ENCODE measurements at places on chromosomes 12 and 14.

GRCh38 chr12:57620936-57621496 lies 9.8 kb downstream of the ARHGEF25 start:
- no peak for DNase-seq

DNA sequence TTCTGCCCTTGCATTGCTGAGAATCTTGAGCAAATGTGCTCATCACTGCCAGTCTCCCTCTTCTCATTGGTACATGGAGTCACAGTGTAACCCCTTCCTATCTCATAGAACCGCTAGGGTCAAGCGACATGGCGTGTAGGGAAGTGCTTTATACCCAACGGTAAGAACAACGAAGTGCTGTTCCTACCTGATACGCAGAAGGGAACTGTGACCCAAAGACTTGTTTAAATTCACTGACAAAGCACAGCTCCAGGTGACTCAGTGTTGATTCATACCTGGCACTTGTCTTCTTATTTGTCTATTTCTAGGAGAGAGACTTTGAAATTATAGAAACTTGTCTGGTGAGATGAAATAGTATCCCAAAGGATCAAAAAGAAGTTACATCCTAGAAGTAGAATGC lies 53.7 kb downstream of the FBXL14 start:
- DNase-seq = no peak

DNA sequence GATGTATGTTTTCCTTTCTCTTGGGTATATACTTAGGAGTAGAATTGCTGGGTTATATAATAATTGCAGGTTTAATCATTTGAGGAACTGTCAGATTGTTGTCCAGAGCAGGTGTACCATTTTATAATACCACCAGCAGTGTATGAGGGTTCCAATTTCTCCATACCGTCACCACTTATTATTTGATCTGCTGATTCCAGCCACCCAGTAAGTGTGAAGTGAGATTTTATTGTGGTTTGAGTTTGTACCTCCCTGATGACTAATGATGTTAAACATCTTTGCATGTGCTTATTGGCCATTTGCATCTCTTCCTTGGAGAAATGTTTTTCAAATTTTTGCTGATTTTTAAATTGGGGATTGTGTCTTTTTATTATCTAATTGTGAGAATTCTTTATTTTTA lies 15.1 kb downstream of the NCKAP5L start:
- no peak for DNase-seq

DNA sequence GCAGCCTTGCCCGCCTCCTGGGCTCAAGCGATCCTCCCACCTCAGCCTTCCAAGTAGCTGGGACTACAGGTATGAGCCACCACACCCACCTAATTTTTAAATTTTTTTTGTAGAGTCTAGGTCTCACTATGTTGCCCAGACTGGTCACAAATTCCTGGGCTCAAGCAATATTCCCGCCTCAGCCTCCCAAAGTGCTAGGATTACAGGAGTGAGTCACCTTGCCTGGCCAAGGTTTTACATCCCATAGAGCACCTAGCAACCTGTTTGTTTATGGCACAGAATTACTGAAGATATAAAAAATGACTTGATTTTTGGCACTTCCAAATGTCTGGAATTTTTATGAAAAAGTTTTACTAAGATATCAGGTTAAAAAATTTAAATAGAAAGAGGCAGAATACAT lies 16.5 kb downstream of the MYO1A start:
- DNase-seq = no peak

- no peak for DNase-seq
Measured at GRCh38 chr14:88621100-88621499, 58.3 kb downstream of the ZC3H14 start.

- no peak for DNase-seq
Measured at GRCh38 chr12:96883571-96883970, 23.5 kb upstream of the NEDD1 start.

DNA sequence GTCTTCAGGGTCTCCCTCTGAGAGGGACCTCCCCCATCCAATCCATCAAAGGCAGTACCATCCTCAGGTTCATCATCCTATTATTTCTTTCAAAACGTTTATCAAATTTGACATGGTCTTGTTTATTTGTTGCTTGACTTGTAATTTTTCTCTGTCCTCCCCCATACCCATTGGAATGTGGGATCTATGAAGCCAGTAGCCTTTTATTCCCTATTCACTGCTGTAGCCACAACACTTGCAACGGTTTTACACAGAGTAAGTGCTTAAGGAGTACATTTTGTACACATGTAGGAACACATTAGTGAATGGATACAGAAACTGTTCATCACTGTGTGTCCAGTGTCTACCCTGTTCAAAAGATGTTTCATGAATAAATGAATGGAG lies 41.5 kb downstream of the IGF1 start:
- DNase-seq = no peak

GRCh38 chr12:85920324-85920947 lies 46.3 kb downstream of the NTS start:
- no peak for DNase-seq

DNA sequence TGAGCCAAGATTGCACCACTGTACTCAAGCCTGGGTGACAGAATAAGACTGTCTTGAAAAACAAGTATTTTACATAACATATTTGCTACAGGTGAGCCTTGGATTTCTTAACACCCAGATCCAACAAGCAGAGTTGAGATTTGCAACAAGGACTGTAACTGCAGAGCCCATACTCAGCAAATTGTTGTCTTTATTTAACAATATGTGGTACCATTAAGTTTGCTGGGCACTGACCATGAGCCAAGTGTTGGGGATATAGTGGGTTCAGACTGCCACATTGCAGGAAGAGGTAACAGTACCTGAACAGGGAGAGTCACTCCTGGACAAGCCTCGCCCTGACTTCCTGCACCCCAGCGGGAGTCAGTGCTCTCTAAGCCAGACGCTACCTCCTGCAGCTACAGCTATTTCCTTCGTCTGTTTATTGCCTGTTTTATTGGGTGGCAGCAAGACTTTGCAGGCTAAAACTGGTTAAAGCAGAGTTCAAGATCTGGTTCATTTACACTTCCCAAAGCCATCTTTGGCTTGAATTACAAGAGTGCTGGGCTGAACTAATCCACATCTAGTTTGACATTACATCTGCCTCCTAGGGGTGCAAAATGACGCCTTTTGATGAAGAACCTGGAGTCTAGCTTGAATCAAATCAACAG lies 12.5 kb downstream of the AHSA1 start:
- no peak for DNase-seq

DNA sequence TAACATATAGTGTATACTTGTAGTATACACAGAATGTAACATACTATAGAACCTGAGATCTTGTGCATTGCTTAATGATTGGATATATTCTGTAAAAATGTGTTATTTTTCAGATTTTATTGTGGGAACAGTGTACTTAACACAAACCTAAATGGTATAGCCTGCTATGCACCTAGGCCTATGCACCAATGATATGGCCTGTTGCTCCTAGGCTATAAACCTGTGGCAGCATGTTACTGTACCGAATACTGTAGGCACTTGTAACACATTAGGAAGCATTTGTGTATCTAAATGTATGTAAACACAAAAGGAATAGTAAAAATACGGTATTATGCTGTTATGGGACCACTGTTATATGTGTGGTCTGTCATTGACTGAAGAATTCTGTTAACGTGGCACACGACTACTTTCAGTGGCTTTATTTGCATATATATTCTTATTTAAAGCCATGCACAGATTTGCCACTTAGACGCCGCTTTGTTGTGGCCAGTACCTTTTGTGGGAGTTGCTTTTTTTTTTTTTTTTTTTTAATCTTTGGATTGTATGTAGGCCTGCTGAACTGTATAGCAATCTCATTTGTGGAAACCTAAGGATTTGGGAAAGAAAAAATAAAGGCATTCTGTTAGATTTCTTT lies 7.4 kb downstream of the PAPOLA start:
- DNase-seq = no peak

DNA sequence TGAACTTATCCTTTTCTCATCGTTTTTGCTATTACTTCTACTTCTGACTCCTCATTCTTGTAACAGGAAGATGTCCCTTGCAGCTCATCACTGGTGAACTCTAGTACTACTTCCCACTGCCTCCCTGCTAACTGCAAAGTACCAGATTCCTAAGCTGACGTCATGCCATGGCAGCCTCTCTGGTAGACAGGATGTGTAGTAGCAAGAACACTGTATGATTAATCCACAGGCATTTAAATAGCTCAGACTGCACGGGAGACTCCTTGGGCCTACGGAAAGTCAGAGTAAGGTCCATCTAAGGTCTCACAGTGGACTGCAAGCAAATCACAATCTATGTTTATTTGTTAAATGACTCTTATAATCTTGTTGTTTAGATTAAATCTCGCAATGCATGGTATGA lies 43.5 kb downstream of the DNAI7 start:
- peak; percentile 85 for DNase-seq

DNA sequence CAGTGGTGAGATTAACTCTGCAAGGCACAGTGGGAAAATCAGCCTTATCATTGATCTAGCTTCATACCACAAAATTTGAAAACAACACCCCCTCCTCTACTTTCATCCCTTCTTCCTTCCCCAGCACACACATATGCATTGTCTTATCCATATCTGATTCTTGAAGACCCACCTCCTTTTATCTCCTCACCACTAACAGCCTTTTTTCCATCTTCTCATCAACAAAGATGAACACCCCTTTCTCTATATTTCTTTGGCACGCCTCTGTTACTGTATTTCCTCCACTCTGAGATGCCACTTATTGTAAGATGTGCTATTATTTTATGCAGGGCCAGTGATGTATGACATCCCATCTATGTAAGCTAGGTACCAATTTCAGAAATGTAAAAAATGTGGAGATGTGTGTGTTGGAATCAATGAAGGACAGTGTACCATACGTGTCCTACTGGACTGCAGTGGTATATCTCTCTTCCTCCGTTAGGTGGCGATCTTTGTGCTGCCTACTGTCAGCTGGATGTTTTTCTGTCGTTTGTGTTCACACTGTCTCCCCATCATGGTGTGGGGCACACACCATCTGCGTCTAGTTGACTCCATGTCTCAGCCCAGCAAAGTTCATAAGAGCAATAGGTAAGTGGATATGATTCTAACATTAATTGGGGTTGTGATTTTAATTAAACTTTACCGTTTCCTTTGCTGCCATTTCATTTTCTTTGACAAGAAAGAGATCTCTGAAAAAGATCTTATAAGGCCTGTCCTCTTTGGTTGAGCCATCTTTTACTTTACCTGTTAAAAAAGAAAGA lies 24.0 kb downstream of the CCDC38 start:
- no peak for DNase-seq

DNA sequence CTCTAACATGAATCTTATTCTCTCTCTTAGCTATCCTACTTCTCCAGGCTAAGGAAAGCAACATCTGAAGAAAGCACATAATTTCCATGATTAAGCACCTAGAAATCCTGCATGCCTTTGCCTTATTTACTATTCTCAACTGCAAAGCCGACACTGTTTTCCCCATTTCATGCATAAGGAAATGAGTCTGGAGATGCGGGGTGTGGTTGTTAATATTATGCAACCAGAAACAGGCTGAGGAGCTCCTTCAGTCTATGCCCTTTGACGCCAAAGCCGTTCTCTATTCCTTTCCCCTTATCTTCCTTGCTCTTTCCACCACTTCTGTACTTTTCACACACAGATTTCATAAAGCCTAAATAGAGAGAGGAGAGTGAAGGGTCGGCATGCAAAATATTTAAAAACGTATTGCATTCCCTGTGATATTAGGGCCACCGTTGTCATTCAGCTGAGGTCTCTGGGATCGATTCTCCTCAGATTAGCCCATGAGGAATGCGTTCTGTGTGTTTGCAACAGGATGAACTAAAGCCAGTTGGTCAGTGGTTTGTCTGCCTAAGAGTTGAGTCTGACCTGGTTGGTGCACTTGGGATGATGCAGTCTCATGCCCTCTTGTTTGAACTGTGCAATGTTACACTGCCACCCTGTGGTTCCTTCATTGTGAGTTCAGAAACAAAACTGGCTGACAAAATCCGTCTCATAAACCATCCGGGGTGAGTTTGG lies 53.1 kb upstream of the PLEKHG7 start:
- peak; percentile 14 for DNase-seq
